Stimulated activated CD4-positive, alpha-beta T cell treated with anti-CD3 and anti-CD28 coated beads, Interleukin-4, amount 100 ng/mL, for 4 hours (primary cell): ENCODE measurements at places on chromosomes 1 and 21.
A peak's percentile ranks its signal among the peaks of the same experiment; 100 is the strongest.

DNA sequence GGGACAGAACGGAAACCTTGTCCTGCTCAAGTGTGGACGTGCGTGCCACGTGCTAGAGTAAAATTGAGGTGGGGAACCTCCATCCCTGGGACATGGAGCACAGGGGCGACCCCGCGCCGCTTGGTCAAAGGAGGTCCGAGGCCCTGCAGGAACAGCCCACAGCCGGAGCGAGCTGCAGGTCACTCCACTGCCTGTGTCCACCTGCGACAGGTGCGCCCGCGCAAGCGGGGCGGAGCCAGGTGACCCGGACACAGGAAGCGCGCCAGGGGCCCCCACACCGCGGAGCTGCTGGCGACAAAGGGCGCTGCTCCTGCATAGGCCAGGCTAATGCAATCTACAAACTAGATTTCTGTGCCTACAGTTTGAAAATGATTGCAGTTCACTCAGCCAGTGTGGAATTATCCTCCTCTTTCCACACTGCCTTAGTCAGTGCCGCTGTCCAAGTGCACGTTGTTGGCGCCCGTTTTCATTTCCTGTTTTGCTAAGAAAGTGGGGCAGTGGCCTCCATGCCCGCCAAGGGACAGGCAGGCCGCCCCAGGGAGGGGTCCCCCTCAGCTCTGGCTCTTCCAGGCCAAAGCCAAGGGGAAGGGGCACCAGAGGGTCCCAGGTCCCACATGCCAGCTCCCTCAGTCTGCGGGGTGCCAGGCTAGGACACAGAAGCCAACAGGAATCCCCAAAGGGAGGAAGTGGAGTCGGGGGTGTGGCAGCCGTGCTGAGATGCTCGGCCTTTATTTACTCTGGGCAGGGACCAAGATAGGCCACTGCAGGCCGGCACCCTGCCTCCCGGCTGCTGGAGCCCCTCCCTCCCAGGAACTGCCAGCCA is 4.3 kb upstream of the NADK start:
- DNase-seq, result no peak

DNA sequence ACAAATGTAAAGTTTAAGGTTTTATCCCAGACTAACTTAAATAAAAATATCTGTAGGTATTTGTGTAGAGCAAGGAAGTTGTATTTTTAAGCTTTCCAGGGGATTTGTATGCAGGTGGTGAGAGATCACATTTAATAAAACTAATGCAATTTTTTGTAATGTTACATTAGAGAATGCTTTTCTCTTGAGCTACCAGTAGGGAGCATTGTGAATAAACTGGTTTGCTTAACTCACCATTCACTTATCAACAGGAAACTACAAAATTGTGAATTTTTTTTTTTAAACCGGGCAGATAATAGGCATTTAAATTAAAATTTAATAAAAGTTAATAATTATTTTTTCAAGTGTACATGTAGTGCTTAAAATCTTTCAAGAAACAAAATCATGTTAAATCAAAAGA is 78.6 kb downstream of the IVNS1ABP start:
- no peak for DNase-seq

DNA sequence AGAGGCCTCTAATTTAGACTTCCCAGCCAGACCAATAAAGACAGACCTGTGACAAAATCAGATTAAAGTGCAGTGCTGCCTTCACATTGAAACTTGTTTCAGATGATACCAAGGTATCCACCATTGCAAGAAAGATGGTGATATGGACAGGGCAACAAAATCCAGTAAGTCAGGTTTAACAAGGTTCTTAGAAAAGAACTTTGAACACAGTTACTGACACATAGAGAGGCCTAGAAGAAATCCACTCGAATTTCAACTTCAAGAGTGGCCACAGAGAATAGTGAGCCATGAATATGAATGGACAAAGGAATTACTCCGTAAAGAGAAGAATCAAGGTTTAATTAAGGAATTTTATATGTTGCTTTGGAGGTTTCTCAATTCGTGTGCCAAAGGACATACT is 230.4 kb downstream of the KCNT2 start:
- DNase-seq, result no peak

- DNase-seq, result no peak
These were observed 3.4 kb upstream of the HEYL start for GRCh38 chr1:39642796-39643195.

DNA sequence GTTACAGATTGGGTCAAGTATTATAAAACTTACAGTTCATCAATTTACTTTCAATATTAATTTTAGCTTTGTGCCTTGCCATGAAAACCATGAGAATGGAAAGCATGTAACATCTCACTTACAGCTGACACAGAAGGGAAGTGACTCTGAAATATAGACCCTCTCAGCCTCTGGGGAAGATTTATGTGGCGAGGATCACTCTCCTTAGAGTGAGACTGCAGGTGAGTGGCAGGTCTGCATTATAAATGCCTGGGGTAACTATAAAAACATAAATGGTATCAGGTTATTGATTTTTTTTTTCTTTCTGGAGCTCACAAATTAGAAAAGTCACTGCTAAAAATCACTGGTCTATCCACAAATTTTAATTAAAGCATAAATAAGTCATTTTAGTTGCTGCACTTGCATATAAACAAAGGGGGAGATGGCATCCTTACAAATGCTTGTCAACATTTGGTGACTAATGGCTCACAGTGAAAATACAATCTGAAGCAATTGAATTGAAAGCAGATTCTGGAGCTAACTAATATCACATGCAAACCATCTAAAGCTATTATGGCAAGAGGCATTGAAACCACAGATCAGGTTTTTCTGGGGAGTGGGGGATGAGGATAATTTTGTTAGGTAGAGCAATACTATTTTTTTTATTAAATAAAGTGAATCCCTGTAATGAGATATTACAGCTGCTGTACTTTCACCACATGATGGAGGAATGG is 200.9 kb downstream of the TM2D1 start:
- DNase-seq, result no peak

GRCh38 chr1:66503841-66504470 is 30.0 kb upstream of the SGIP1 start:
- peak; percentile 8 for DNase-seq

DNA sequence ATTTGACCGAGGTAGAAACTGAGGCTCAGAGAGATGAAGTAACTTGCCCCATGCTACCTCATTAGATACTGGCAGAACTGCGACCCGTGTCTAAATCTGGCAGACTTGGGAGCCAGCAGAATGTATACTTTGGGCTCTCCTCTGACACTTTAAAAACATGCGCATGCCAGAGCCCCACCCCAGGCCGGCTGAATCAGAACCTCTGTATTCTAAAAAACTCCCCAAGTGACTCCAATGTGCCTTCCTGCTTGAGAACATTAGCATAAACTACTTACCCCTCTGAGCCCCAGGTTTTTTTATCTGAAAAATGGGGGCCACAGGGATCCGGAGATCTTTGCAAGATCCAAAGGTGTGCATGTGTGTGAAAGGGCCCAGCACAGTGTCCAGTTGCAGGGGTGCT is 344.7 kb upstream of the USP24 start:
- DNase-seq, result no peak

- DNase-seq, result no peak
These were observed 7.0 kb downstream of the TNFRSF14 start for GRCh38 chr1:2563205-2563604.

DNA sequence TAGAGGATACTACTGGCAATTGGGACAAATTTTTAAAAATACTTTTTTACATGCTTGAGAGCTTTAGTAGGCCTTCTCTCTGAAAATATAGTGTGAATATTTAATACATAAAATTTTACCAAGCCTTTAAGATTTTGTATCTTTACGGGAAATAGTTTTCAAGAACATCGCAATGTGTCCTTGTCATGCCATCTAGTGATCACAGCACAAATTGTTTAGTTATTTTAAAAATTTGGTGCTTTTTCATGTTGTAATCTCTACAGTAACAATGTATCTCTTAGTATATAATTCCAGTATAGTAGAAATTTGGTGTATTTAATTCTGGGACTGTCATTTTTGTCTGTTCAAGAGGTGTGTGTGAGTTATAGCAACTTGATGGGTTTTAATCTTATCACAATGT is 6.7 kb downstream of the CDC7 start:
- DNase-seq, result no peak

DNA sequence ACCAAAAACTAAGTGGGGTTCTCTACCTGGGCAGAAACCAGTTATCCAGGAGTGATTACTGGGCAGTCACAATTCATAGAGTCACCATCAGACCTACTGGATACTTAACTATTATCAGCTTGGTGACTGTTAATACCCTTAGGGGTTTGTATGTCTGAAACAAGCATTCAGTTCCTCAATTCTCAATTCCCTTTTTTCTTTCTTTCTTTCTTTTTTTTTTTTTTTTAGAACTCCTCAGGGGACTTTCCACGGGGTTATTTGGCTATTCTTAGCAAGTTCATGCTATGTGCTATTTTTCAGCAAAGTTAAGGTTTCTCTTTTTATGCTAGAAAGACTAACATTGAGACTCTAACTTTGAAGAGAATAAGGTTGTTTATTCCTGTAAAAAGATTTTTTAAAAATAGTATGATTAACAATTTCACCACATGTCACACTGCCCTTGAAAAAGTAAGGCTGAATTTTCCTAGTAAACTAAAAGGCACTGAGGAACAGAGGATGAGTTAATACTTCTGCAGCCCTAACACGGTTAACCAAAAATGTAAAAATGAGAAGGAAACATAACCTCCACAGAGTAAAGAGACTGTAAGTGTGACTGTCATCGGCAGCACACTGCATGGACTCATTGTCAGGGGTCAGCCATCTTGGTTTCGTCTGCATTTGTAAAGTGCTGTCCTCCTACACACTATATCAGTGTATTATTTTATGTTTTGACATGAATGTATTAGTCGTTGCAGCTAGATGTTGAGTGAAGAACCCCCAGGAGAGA is 310.2 kb downstream of the NTNG1 start:
- DNase-seq, result no peak

- DNase-seq, result no peak
These were observed 18.1 kb downstream of the KHDRBS1 start for GRCh38 chr1:32031578-32032274.

DNA sequence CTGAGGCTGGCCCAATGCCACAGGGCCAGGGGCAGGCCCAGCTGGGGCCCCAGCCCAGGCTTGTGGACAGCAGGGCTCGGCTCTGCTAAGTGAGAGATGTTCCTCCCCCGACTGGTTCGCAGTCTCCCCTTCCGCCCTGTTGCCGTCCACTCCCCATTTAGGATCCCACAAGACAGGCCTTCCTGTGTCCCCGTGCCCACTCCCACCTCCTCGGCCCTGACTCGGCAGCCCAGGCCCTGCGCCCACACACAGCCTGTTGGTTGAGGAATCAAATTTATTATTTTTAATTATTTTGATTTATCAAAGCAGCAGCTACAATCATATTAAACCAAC is 78.4 kb downstream of the CASZ1 start:
- DNase-seq, result no peak

DNA sequence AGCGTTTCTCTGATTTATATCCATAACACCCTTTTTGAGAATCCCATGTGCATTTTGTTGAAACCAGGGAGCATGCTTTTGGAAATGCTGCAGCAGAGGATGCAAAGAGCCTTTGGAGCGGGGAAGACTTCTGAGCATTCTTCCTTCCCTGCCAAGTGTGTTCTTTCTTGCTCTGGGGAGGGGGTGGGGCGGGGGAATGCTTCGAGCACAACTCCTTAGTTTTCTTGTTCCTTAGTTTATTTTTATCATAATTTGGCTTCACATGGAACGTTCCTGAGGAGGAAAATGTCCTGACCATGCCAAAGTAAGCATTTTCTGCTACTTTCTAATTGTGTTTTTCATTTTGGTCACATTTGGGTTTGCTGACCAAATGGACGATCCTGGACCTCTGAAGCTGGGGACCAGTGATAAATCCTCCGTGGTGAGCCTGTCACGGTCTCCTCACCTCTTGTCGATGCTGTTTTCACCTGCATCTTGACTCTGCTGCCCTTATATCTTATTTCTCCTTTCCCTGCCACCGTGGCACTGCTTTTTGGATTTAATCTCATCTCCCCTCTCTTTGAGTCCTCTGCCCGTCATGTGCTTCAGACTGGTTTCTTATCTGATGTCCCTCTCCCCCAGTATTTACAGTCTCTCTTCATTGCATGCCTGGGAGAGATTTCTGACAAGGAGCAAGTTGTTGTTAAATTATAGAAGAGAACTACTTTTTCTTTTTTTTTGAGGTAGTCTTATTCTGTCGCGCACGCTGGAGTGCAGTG is 2.4 kb downstream of the CTPS1 start:
- no peak for DNase-seq

- no peak for DNase-seq
These were observed 42.0 kb downstream of the ACOT7 start for GRCh38 chr1:6351480-6352137.

DNA sequence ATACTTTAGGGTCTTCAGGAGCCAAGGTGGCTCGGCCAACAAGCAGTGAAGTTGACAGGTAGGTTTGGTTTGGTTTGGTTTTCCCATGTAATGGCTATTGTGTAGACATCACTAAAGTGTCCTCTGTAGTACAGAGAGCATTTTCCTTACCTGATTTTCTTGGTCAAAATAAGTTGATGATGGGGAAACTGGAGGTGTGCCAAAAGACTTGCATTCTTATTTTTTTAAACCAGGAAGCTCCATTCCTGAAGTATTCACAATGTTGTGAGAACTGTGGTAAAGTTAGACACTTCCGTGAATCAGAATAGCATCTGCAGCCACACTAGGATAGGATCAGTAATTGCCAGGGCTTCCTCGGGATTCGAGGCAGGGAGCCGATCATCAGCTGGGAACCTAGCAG is 2.9 kb downstream of the ZBTB37 start:
- DNase-seq, result no peak

DNA sequence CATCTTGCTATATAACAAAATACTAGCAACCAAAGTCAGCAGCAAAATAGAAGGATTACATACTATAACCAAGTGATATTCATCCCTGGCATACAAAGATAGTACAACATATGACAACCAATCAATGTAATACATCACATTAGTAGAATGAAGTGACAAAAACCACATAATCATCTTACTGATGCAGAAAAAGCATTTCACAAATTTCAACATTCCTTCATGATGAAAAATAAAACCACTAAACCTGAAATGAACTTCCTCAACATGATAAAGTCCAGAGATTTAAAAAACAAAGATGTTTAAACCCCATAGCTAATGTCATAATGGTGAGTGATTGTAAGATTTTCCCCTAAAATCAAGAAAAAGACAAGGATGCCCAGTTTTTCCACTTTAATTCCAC is 18.6 kb downstream of the RO60 start:
- DNase-seq, result no peak

- DNase-seq, result no peak
These were observed 987 bp upstream of the CDCP2 start for GRCh38 chr1:54153535-54154439.

DNA sequence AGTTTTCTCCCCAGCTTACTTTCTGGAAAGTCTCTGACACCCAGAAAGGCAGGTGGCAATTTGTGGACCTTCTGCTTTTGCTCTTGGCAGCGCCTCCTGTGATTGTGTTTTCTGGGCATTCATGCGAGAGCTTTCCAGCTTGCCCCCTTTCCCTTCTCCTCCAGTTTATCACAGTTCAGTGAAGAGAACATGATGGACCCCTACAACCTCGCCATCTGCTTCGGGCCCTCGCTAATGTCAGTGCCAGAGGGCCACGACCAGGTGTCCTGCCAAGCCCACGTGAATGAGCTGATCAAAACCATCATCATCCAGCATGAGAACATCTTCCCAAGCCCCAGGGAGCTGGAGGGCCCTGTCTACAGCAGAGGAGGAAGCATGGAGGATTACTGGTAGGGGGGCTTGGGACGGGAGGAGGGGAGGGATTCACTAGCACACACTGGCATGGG is 24.3 kb upstream of the IKBKE start:
- no peak for DNase-seq

- no peak for DNase-seq
These were observed 5.7 kb downstream of the GFI1 start for GRCh38 chr1:92480813-92481598.
